Activated CD4-positive, alpha-beta T cell treated with anti-CD3 and anti-CD28 coated beads for 36 hours (primary cell): ENCODE measurements at places on chromosomes 5 and 9. TPM values are rescaled to one million over a fixed set of nuclear protein-coding genes. Genes with fewer than 3 reads are reported as not detected.

CCDC192 gene
- not detected for total RNA-seq

PCDHGB4 gene
- total RNA-seq, result 0.09 TPM

CTNND2 gene
- total RNA-seq, result not detected

SLC6A3 gene
- total RNA-seq, result not detected

SOHLH1 gene
- not detected for total RNA-seq

SLC46A2 gene
- total RNA-seq, result not detected

CFAP157 gene
- not detected for total RNA-seq

PROB1 gene
- 3.2 TPM for total RNA-seq

- DNase-seq, result no peak
Observed at GRCh38 chr9:7245976-7246580, 488.3 kb downstream of the KDM4C start.

DNA sequence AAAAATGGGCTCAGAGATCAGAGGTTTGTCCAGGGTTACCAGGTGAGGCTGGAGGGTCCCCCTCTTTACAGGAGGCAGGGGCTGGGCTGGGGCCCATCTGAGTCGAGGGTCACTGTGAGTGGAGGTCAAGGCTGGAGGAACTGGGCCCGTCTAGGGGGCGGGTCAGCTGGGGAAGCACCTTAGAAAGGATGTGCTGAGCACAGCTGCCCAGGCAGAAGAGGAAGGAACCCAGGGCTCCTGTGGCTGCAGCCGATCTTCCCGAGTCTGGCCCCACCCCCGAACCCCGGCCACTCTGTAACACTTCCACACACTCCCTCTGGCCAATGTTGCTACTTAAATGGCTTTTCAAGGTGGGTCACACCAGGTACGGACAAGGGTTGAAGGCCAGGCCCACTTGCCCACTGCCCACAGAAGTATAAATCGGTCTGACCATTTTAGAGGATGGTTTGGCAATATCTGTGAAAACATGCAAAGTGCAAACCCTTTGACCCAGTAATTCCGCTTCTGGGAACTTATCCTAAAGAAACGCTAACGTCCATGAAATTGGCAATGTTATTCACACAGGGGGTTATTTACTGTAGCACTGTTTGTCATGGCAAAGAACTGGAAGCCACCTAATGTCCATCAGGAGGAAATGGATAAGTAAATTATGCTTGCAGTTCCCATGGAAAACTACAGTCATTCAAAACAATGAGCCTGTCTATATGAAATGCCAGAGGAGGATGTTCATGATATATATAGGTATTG lies 30.5 kb upstream of the EEIG1 start:
- DNase-seq, result no peak

- DNase-seq, result no peak
Observed at GRCh38 chr5:3114467-3114866, 363.0 kb upstream of the IRX2 start.

- DNase-seq, result no peak
Observed at GRCh38 chr5:144092508-144092907, 78.0 kb downstream of the YIPF5 start.

DNA sequence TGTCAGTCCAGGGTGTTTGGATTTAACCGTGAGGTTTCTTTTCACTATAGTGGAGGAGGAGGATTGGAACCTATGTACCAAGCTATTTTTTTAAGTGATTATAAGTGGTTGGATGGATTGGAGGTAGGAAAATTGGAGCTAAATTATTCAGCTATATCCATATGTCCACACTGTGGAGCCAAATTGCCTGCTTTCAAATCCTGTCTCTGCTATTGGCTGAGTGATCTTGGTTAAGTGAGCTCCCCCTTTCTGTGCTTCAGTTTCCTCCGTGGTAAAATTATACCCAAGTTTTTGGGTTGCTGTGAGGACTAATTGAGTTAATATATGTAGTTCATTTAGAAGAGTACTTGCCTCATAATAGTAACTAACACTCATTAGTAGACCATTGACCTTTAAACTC lies 2.5 kb downstream of the CENPP start:
- no peak for DNase-seq

GRCh38 chr5:107968998-107969397 lies 298.3 kb upstream of the EFNA5 start:
- DNase-seq, result no peak

DNA sequence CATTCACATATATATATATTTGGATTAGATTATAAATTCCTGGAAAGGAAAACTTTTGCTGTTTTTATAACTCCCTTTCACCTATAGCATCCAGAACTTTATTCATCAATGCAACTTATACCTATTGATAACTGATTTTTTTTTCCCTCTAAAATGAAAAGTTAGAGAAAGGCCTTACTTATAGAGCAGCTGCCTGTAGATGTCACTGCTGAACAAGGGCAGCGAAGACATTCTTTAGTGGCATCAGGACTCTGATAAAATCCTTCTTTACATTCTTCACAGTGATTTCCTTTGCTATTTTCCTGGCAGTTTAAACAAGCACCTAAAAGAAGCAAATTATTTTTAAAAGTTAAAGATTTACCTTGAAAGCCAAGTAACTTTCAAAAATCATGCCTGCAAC lies 32.3 kb upstream of the CDK5RAP2 start:
- no peak for DNase-seq

- DNase-seq, result no peak
Observed at GRCh38 chr5:172403189-172403796, 51.0 kb downstream of the SH3PXD2B start.

GRCh38 chr5:16881251-16881650 lies 54.8 kb downstream of the MYO10 start:
- DNase-seq, result no peak

GRCh38 chr5:132491368-132492364 lies 1.1 kb upstream of the IRF1 start:
- peak; percentile 52 for DNase-seq

DNA sequence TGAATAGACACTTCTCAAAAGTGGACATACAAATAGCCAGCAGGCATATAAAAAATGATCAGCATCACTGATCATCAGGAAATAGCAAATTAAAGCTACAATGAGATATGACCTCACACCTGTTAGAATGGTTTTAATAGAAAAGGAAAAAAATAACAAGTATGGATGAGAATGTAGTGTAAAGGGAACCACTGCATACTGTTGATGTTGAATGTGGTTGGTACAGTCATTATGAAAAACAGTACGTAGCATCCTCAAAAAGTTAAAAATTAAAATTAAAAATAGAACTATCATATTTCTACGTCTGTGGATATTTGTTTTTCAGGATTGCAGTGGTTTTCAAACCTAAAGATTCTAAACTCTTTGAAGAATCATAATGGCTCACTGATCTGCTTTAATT lies 215.1 kb upstream of the NREP start:
- no peak for DNase-seq

- no peak for DNase-seq
Observed at GRCh38 chr5:141760193-141760592, 78.2 kb upstream of the ARAP3 start.

- no peak for DNase-seq
Observed at GRCh38 chr5:36105819-36106218, 39.1 kb upstream of the UGT3A2 start.

DNA sequence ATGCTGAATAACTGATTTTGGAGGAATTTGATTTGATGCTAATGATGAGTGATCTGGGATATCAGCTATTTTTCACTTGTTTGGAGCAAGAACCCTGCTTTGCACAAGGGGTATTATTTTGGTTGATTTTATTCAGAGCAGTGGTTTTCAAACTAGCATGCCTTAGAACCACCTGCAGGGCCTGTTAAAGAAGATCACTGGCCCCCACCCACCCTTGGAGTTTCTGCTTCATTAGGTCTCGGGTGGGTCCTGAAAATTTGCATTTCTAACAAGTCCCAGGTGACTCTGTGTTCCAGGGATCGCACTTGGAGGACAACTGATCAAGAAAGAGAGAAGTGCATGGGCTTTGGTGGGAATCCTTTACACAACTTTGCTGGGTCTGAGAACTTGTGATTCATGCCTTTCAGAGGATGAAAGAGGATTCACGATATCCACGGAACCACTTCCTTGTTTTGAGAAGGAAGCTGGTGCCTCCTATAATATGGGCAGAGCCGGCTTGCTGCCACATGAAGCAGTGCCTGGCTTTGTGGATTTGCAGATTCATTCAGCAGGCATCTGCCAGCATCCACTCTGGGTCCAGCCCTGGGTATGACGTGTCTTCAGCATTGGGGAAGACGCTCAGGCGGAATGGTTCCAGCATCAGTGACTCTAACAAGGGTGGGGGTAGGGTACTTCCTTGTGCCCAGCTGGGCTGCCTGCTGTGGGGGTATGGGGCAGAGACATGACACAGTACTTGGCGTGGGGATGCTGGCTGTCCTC lies 106.6 kb upstream of the PITX1 start:
- no peak for DNase-seq
